ENCODE measurements at places on chromosomes 13 and 19.

DNA sequence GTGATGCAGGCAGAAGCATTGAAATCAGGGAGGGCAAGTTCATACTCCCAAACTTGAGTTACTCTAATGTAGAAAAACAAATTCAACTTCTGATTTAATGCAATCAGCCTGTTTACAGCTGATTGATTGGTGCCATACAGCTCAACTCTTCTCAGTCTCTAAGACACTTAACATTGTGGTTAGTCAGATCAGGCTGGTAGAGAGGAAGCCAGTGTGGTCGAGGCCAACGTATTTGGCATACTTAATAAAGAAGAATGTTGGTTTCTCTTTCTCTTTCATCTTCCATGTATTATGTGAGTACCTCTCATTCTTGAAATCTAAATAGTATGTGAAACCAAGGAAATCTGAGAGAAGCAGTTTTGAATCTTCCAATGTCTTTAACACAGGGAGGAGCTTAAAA lies 255.0 kb upstream of the SLITRK1 start:
- no peak for DNase-seq

DNA sequence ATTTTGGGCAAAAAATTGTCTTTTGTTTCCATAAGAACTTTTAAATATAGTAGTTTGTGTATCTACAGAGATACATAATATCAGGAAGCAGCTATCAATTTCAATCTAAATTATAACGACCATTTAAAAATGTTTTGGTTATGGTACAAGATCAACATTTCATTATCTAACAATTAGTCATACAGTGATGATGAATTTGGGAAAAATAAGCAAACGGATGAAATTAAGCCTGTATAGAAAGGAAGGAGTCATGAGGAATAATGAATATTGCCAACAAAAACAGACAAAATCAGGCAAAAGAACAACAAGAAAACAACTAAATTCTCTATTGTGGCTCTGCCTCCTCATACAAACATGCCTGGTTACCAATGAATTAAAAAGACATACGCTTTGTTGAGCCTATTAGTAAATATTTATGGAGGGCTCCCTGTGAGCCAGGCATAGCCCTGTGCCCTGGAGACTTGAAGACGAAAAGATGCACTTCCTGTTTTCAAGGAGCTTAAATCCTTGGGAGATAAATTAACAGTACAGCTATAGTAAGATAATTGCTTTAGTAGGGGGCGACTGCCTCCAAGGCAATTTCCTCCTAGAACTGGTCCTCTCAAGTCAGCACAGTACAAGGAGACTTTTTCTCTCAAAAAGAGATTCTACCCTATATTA lies 73.0 kb downstream of the NALCN start:
- no peak for DNase-seq

GRCh38 chr13:110552767-110553166 lies 8.8 kb downstream of the RAB20 start:
- no peak for DNase-seq

DNA sequence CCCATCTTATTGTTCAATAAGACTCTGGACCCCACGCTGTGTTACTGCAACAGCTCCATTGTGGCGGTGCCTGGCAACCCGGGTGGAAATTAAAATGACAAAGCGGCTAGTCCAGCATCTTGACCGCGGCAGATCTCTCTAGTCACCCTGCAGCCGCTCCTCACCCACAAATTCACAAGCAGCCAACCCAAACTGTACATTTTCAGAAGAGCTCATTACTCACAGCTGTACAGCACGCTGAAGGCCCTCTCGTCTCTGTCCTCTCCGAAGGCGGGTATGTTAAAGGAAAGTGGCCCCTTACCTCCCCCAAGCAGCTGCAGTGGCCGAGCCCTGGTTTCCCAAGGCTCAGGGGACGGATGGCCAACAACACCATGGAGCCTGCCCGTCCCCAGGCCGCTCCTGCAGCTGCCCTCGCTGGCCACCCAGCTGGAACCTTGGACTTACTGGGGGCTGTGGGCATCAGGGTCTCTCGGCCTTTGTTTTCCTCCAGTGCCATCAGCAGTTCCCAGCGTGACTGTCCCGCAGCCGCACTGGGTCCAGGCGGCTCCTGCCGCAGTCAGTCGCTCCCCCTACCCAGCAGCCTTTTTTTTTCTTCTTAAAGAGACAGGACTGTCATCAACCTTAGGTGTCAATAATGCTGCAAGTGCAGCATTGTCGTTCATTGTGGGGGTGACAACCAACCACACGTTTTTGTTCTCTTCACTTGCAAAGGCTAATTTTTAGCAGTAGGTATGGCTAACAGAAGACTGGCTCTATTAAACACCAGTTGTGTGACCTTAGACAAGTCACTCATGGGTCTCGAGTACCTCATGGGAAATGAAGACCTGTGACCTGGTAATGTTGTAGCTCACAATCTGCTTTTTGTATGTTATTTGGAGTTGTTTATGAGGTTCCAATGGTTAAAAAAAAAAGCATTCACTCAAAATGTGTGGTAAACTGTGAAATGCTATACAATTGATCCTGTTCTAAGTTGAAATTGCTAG lies at the start of gene SACS:
TSS of gene SACS (minus strand) at position 532 of the 983 bp plus-strand sequence. CDS start 22,463 bp downstream, outside the sequence.
- DNase-seq: peak; percentile 19

GRCh38 chr13:94726425-94726824 lies 14.1 kb upstream of the SOX21 start:
- no peak for DNase-seq

- no peak for DNase-seq
Measured at GRCh38 chr13:26186995-26187394, 35.1 kb downstream of the RNF6 start.

DNA sequence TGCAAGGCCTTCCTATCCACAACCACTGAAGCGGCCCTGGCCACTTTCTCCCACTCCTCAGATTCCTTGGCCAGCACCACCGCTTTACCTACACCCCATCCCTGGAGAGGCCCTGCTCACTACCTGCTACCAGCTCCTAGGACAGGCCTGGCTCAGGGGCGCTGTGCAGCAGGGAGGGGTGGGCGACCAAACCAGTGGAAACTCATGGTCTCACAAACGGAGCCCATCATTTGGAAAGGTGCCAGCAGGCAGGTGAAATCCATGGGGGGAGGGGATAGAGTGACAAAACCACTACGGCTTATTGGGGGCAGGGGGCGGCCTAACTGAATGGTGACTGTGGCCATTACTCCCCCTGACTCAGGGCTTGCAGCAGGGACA lies 27.6 kb downstream of the C19orf47 start:
- DNase-seq: no peak

DNA sequence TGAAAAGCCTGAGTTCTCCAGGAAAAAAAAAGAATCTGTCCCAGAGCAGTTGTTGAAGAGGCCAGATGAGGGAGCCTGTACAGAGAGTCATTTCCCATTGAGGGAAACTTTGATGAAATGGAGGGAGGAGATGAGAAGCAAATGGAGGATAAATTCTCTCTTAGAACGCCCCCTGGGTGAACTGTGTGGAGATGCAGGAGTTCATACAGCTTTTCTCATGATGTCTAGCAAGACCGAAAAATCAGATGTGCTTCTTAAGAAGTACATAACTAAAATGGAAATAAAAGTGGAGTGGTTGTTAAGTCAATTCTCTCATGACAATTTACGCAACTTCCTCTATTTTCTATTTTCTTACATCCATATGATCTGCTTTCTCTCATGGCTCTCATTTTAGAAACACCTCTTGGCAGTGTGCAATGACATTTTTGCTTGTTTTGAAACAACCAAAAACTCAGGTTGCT lies 1263.1 kb downstream of the PCDH9 start:
- no peak for DNase-seq

DNA sequence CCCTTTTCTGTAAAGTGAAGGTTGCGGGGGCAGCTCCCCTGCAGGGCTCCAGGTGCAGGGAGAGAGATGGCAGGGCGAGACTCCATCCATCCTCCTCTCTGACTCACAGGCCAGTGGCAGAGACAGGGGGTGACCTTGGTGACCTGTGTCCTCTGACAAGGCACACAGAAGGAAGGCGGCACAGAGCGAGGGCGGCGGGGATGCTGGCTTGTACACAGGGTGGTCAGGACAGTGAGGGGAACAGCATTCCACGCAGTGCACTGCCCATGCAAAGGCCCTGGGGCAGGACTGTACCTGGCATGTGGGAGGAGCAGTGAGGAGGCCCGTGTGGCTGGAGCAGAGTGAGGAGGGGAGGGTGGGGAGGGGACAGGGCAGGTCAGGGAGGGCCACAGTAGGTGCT lies 7.7 kb downstream of the NDUFA11 start:
- no peak for DNase-seq

- DNase-seq: no peak
Measured at GRCh38 chr13:56923626-56924140, 217.0 kb upstream of the PRR20A start.

- no peak for DNase-seq
Measured at GRCh38 chr13:22801402-22802003, 379.3 kb upstream of the SGCG start.

DNA sequence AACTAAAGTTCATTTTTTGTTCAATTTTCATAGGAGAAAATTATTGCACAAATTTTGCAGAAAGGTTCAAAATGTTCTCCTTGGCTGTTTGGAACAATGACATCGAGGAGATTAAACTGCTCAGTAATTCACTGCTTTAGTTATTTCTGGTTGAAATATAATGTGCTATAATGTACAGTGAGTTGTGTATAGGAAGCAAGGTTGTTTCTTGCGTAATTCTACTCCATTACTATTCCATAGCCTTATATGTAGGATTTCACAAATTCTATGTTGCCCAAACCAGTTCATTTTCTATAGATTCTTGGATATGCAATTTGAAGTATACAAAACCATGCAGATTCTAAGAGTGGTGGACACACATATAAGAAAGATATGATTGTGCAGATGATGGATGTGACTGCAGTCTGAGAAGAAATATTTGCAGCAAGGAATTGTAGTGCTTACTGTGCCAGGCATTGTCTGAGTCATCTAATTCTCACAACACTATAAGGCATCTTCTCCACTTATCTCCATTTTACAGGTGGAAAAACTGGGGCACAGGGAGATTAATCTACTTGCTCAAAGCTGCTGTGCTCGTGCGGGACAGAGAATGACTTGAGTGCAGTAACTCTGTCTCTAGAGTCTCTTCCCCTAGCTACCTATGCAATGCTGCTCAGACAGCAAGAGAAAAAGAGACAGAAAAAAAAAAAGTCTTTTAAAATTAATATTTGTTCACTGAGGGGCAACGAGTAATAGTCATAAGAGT lies 515.5 kb downstream of the MYO16 start:
- no peak for DNase-seq

DNA sequence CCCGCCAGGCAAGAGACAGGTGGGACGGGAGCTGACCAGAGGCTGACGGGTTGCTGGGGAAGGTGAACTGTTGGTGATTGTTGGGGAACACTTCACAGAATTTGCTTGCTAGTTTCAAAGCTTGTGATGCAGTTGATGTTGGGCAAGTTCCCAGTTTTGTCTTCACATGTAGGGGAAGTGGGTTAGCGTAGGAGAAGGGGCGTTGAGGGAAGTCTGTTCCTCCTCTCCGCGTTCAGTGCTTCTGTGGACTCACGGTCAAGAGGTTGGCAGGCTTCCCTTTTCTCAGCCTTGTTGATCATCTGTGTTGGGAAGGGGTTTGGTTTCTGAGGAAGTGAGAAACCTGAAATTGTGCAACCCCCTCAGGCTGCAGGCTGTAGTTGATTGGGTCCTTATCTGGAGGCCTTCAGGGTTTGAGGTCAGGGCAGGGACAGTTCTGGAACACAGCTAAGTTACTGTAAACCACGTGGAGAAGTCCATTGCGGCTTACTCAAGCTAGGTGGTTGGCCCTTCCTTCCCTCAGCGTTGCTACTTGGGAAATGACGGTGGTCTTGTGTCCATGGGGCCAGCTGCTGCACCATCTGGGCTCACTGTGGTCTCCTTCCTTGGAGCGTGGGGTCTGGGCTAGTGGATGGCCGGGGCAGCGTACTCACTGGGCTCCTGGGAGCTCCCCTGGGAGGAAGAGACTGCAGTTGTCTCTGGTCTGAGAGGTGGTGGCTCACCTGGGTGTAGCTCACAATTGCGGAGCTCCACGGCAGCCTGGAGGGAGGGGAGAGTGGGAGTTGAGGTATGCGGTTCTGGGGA lies 7.5 kb downstream of the RPS9 start:
- peak; percentile 12 for DNase-seq

DNA sequence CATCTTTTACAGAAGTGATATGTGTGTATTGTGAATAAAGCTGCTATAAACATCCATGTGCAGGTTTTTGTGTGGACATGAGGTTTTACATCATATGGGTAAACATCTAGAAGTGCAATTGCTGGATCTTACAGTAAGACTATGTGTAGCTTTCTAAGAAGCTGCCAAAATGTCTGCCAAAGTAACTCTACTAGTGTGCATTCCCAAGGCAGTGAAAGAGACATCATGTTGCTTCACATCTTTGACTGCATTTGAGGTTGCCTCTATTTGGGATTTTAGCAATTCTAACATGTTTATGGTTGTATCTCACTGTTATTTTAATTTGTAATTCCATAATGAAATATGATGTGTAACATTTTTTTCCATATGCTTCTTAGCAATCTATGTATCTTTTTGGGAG lies 30.3 kb downstream of the SLITRK6 start:
- no peak for DNase-seq

DNA sequence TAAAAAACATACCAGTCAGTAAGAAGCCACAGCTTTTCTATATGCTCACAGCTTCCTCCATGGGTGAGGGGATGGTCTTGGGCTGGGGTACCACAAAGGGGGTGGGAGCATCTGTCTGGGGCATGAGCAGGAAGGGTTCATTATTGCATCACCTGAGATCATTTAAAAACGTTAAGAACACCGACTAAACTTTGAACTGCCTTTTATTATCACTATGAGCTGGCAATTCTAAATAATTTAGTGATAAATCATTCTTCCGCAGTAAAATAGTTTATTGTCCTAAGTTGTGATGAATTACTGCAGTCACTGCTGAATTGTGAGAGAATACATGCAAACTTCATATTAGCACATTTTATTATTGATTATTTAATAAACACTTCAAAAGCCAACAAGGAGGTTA lies 71.6 kb downstream of the KL start:
- DNase-seq: no peak

DNA sequence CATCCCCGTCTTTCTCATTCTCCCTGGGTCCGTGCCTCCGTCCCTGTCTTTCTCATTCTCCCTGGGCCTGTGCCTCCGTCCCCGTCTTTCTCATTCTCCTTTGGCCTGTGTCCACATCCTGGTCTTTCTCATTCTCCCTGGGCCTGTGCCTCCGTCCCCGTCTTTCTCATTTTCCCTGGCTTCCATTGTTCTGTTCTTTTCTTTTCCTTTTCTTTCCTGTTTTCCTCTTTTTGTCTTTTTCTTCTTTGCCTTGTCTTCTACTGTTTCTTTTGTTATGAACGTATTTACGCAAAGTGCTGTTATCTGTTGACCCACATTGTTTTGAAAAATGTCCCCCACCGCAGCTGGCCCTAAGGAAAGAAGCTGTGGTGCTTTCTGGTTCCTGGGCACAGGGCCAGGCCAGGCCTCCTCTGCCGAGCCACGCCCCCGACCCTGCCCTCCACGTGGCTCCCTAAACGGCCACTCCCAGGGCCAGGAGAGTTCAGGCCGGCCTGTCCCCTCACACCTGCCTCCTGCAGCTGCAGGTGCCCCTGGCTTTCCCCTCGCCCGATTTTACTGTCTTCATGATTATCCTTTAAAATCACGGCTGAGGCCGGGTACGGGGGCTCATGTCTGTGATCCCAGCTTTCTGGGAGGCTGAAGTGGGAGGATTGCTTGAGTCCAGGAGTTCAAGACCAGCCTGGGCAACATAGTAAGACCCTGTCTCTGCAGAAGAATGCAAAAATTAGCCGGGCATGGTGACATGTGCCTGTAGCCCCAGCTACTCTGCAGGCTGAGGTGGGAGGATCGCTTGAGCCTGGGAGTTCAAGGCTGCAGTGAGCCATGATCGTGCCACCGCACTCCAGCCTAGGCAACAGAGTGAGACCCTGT lies 14.0 kb upstream of the TMPRSS9 start:
- no peak for DNase-seq

- no peak for DNase-seq
Measured at GRCh38 chr13:25147638-25148401, 24.3 kb downstream of the AMER2 start.

Data from NCI-H1694 treated with DMSO at 0.1 percent for 48 hours (cell line).